Karpas-422 (cell line): ENCODE measurements at places on chromosomes 3 and 15.

- DNase-seq: no peak
Observed at GRCh38 chr3:17227472-17227871, 342.7 kb downstream of the PLCL2 start.

GRCh38 chr3:29912600-29913288, 631.9 kb downstream of the RBMS3 start:
- DNase-seq: no peak

GRCh38 chr3:111299192-111299615, 227.6 kb downstream of the NECTIN3 start:
- DNase-seq: no peak

- no peak for DNase-seq
Observed at GRCh38 chr3:73144828-73145227, 83.4 kb downstream of the EBLN2 start.

DNA sequence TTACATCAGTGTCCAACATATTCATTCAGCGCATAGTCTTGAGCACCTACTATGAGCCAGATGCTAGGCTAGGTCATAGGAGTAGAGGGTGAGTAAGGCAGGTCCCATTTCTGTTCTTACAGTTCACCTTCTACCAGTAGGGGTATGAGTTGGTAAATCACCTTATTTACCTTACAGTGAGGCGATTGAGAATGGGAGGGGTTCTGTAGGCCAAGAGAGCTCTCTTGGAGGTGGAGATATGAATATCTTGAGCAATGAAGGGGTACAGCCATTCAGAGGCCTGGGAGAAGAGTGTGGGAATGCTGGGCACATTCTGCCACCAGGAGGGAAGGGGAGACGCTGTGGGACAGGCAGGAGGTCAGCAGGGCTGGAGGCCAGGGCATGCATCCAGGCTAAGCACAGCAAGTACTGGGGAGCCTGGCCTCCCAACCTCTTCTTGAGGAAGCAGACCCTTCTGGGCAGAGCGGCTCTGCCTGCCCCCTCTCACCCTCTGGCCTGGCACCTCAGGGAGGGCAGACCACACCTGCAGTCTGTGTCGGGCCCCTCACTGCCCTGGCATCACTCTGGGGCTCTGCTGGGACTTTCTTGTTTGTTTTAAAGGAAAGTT, 123.4 kb downstream of the EEFSEC start:
- no peak for DNase-seq

- no peak for DNase-seq
Observed at GRCh38 chr3:172538368-172539151, 15.3 kb upstream of the TNFSF10 start.

GRCh38 chr3:60076331-60076730, 1026.5 kb upstream of the CFAP20DC start:
- DNase-seq: no peak

DNA sequence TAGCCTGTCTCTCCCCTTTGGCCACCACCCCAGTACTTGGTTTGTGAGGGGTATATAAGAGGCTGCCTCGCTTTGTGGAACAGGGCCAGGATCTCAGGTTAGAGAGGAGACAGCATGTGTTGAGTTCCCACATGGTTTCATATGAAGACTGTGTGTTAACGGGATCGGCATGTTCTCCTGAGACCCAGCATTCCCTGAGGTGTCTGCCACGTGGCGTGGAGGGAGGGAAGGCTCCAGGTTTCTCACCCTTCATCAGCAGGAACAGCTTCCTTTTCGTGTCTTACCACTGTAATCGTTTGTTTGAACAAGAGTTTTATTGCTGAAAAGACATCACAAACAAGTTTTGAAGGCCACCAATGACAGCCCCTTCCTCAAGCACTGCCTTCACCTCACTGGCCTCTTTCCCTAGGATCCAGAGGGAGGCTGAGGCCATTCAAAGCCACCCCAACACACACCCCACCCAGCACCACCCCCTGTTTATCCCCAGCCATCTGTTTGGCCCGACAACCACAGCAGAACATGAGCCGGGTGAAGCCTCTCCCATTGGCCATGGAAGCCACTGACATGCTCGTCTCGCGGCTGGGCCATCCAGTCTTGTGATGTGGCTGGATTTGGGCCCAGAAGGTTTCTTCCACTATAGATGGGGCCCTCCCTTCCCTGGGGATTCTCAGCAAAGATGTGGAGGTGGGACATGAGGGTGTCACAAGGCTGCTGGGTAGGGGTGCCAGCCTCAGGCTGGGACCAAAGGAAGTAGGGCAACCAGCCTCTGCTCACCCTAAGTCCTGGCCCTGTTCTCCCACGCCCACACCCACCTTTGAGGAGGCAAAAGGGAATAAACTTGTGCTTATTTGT, 10.0 kb downstream of the BHLHE40 start:
- DNase-seq: no peak

DNA sequence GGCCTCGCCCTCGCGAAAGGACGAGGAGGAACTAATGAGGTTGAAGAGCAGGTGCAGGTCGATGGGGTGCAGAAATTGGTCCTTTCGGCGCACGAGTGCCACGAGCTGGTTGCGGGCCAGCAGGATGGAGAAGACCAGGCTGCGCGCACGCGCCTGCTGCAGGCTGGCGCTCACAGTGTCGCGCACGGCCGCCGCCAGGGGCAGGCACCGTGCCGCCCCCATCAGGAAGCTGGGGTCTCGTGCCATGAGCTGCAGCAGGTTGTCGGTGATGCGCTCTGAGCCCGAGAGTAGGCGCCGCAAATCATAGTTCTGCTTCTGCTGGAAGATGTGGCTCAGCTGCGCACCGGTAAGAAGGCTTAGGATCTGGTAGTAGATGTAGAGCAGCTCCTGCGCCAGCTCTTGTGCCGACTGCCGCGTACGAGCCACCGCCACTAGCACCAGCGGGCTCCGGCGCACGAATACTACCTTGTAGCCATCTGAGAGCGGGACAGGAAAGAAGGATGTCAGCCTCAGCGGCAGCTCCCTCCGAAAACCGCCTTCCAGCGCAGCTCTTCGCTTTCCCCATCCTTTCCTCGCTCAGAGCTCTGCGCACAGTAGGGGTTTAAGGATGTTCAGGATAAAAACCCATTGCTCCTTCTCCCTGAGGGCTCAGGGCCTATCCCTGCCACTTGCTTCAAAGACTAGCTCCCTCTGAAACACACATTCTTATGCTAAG, 6.9 kb upstream of the MST1R start:
- no peak for DNase-seq

DNA sequence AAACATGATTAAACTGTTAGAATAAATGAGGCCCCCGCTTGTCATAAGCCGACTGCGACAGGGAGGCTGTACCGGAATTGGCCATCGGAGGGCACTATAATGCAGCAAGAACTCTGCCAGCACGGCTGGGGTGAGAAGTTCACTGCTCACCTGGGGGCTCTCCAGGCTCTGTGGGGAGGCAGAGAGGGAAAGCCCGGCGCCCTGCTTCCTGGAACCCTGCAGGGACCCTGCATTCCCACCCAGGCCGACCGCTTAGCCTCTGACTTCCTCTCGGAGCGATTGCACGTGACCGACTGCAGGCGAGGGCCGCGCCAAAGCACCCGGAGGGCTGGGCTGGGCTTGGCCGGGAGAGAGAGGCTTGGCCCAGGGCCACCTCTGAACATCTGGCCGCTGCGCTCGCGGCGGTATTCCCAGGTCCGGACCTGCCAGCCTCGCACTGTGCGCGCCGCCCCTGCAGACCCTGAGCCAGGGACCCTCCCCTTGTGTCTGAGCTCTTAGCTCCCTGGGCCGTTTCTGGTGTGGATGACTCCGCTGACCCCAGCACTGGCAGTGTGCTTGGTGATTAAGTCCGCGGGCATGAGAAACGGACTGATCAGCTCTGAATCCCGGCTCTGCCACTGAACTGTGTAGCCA, 26.2 kb downstream of the DRD3 start:
- peak; percentile 91 for DNase-seq
